ENCODE measurements at places on chromosomes 2 and 18.

DNA sequence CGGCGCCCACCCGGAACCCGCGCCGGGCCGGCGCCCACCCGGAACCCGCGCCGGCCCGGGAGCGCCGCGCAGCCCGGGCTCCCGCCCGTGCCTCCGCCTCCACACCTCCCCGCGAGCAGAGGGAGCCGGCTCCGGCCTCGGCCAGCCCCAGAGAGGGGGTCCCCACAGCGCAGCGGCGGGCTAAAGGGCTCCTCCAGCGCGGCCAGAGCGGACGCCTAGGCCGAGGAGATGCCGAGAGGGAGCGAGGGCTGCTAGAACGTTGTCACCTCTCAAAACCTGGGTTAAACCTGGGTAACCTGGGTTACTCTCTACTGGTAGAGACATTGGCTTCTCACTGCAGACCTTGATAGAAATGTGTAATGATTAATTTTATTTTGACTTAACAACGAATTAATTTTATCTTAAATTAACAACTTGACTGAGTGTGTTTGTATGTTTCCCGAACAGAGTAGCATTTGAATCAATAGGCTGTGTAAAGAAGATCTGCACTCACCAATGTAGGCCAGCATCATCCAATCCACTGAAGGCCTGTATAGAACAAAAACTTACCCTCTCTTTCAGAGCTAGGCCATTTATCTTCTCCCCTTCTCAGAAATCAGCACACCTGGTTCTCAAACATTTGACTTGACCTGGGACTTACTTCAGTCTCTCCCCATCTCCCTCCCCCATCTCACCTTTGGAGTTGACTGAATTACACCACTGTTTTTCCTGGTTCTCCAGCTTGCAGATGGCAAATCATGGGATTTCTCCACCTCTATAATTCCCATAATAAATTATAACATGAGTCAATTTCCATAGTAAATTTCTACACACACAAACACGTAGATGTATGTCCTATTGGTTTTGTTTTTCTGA is 242.7 kb downstream of the ASXL3 start:
- no peak for DNase-seq

DNA sequence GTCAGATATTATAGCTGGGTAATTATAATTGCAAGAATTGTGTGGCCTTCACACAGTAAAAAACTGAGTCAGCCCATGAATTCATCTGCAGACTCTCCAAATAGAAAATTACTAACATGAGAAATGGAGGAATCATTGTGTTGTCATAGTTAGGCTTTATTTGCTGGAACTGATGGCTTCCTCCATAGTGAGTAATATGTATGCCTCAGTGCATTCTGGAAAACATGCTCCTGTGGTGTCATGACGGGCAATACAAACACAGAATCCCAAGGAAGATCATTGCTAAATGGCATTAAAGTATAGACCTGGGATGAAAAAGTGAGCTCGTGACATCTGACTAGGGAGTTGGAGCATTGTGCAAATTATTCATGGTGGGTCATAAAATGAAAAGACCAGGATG is 23.6 kb upstream of the NMS start:
- no peak for DNase-seq

DNA sequence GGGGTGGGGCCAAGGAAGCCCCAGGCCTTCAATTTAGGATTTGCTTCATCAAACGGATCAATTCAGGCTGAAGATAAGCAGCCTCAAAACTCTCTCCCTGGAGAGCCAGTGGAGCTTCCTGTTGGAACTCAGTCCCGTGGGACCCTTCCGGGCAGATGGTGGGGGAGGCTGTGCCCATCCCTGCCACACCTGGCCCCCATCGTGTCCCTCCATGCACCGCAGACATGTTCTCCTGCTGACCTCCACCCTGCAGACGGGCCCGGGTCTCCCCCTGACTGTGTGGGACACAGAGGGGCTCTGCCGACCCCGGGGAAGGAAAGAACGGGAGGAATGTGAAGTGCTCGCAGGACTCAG is 144.2 kb downstream of the TPO start:
- DNase-seq, result no peak

DNA sequence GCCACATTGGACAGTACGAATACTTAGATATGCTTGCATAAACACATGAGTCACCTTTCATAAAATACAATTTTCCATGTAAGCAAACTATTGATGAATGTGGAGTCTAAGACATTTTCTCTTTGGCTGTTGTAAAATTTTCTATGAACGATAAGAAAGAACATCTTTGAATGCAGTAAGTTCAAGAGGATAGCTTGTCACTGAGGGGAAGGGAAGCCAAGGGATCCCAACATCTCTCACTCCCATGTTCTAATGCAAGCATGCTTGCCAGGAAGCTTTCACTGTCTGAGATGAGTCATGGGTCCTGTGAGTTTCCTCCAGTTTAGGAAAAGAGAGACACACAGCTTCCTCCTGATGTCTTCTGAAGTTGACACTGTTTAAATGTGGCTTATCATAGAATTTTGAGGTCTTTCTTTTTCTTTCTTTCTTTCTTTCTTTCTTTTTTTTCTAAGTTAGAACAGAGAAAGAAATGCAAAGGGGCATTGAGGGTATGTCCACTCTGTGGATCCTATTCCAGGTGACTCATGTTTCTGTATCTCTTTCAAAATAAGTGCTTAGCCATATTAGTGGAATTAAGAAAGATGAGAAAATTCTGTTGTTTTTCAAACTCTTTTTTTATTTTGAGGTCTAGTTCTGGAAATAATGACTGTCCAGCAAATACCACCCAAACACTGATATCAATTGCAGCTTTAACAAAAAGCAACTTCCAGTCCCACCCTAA is 146.6 kb downstream of the RDH14 start:
- DNase-seq, result no peak

- no peak for DNase-seq
Observed at GRCh38 chr2:239389414-239390329, 11.1 kb downstream of the HDAC4 start.
